ENCODE measurements at places on chromosomes 6 and 20.

GRCh38 chr20:4815628-4816027 is 93.9 kb downstream of the PRND start:
- DNase-seq: no peak

GRCh38 chr20:53405139-53405538 is 188.5 kb downstream of the ZNF217 start:
- DNase-seq: no peak

DNA sequence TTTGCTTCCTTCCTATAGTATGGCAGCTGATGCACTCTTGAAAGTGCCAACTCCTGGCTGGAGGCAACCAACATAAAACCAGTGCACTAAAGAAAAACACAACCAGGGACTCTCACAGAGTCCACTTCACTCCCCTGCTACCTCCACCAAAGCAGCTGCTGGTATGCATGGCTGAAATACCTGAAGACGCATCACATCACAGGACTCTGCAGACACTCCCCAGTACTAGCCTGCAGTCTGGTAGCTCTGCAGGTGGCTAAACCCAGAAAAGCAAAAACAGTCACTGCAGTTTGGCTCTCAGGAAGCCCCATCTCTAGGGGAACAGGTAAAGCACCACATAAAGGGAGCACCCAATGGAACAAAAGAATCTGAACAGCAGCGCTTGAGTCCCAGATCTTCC is 473.0 kb upstream of the SPTLC3 start:
- DNase-seq: no peak

- no peak for DNase-seq
These were observed 136.2 kb upstream of the AGPAT4 start for GRCh38 chr6:161410076-161410475.

DNA sequence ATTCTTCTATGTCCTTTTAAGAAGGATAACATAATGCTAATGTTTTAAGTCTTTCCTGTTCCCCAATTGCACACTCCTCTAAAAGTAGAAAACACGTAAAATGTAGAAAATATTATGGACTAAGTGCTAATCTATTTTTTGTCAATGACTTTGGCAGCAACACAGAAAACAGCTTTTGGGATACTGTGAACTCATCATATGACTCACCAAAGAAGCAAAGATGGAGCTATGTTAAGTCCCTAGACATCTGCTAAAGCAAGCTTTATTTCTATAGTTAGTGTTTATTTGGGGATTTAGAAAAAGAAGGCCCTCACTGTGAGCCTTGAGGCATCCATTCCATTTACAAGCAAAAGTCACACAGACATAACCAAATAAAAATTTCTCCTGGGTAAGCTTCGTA is 23.0 kb downstream of the OPN5 start:
- DNase-seq: no peak

GRCh38 chr20:3613821-3614440 is 49.3 kb downstream of the GFRA4 start:
- no peak for DNase-seq

DNA sequence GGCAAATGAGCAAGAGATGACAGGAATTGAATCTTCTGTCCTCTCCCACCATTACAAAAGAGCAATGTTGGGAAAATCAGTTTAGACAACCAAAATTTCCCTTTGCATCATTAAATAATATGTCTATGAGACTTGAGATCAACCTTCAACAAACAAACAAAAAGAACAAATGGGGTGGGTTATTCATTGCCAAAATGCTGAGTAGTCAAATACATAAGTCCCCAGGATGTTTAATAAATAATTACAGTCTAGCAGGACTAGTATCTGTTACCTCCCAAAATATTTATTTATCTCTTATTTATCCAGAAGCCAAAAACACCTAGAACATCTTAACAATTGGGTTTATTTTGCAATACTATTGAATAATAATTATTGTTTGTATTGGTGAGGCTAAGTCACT is 16.2 kb upstream of the IRAK1BP1 start:
- no peak for DNase-seq

GRCh38 chr20:18304618-18305017 is 16.3 kb downstream of the ZNF133 start:
- no peak for DNase-seq

GRCh38 chr6:53358440-53359094 is 9.8 kb upstream of the ELOVL5 start:
- DNase-seq: no peak

DNA sequence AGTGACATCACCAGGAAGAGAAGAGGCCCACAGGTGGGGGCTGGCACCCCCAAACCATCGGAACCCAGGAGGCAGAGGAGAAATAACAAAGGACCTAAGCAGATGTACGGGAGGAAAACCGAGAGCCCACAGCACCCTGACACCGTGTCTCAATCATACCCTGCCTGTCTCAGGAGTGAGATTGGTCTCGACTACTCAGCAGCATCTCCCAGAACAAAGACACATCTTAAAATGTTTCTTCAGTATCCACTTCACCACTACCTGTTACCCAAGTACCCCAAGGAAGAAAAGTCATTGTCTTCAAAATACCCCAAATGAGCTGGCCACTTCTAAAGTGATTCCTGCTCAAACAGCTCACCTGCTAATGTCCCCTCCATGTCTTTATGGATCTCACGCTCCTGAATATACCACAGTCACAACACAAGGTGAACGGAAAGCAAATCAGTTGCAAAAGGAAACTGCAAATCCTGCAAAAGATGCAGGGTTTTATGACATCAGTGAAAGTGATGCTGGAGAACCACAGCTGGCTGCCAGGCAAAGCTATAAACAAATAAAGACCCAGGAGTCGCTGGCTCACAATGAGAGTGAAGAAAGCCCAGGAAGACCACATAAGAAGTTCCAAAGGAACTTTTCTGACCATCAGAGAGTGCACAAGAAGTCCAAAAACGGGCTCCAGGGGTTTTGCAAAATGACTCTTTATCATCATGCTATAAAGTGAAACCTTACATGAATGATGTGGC is 44.1 kb downstream of the PREX1 start:
- DNase-seq: no peak

DNA sequence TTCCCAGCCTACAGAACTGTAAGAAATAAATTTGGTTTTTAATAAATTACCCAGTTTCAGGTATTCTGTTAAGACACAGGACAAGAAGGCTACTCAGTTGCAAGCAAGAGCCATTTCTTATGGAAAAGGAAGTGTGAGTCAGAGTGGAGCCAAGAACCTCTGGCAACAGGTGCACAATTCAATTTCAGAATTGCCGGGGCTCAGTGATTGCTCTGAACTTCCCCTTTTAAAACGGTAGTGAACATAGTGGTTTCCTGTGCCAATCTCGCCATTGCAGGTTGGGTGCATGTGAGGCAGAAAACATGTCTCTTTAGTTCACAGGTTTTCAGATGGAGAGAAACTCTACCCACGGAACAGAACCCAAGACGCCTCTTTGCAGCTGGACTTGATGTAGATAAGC is 16.4 kb downstream of the PIGT start:
- DNase-seq: no peak

DNA sequence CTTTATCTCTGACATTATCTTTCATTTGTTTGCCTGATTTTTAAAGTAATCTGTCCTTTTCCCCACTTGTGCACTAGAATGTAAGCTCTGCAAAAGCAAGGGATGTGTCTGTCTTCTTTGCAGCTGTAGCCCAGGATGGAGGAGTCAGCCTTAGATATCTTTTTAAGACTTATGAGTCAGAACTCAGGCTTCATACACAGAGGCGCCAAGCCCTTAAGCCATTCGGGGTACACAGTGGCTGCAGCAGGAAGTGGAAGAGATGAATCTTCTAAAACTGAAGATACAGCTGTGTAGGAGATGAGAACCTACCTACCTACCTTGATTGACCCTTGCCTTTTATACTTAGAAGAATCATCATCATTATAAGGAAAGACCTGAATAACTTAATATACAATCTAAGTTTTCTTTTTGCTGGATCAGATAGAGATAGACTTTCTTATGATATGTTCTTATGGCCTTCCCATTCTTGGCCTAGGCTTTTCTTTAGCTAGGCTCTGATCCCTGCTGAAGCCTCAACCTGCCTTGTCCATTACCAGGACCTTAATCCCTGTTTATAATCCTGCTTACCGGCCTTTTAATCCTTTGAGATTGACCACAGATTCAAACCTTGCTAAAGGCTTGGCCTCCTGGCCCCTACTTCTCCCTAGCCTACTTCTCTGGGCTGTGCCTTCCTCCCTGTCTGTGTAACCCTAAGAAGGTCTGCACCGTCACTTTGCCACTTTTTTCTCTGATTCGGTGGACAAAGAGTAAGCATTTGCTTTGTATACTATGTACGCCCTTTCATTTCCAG is 304.5 kb downstream of the PRL start:
- DNase-seq: no peak

GRCh38 chr20:45061244-45061643 is 39.7 kb downstream of the KCNS1 start:
- DNase-seq: no peak

DNA sequence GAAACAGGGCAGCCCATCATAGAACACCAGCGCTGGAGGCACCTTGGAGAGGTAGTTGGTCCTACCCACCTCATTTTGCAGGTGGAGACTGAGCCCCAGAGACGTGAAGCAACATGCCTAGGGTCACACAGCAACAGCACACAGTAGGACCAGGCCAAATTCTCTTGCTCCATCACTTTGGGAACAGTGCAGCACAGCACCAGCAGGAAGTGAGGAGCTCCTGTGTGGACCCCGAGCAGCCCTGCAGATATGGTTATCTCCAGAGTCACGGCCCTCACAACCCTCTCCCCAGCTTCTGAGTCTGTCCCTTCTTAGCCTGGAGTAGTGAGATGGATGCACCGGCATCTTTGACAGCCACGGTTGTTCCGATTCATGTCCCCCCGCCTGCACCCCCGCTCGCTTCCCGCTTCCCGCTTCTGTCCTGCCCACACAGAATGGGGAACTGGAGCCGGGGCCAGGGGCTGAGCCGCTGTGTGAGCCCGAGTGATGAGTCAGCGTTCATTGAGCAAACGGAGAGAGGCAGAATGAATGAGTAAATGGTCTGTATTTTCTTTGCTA is 72.6 kb upstream of the DUSP22 start:
- peak; percentile 20 for DNase-seq

DNA sequence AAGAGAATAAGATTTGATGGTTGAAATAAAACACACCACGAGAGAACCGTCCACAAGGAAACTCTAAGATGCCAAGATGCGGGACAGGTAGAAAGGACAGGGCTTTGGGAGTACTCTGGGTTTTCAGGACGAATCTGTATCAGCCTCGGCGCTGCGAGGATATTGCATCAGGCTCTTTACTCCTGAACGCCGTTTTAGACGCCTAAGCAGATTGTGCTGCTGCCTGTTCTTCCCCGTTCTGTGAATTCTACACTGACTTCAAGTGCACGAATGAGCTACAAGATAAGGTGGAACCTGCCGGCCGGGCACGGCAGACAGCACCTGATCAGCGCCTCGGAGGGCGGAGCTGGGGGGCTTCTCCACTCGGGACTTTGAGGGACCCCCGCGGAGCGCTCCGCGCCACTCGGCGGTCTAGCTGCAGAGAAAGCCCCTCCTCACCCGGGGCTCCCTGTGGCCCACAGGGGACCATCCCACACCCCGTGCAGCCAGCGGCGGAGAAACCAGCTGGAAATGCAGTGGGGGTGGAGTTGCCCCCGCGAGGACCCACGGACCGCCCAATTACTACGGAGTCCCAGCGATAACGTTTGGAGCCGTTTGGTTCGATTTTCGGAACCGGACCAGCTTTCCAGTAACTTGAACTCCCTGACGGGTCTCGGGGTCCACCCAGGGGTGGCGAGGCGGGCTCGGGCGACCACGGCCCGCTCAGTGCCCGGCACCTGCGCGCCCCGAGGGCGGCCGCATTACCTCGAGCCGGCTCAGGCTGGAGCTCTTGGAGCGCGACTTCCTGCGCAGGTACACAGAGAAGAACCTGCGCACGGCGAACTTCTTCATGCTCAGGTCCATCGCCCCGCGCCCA is 646 bp downstream of the RPS6KA2 start:
- no peak for DNase-seq

DNA sequence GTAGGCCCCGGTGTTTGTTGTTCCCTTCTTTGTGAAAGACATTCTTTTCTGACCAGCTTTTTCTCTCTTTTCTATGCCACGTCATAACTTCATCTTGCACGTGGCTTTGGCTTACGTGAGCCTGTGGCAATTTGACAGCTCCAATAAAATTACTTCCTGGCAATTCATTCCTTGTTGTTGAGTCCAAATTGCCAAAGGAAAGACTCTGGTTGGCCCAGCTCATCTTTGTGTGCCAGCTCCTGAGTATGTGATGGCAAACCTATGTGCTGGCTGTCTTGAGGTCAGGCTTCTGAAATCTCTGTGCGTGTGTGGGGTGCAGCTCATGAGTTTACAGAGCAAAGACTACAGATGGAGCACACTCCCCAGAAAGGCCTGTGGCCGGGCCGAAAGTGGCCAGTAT is 272.5 kb upstream of the SGK1 start:
- no peak for DNase-seq

- DNase-seq: no peak
These were observed 26.7 kb downstream of the GPX6 start for GRCh38 chr6:28488916-28489365.

- no peak for DNase-seq
These were observed 179.1 kb downstream of the NFATC2 start for GRCh38 chr20:51363378-51363777.

- DNase-seq: peak; percentile 44
These were observed 45.8 kb downstream of the TM9SF4 start for GRCh38 chr20:32155017-32155981.

DNA sequence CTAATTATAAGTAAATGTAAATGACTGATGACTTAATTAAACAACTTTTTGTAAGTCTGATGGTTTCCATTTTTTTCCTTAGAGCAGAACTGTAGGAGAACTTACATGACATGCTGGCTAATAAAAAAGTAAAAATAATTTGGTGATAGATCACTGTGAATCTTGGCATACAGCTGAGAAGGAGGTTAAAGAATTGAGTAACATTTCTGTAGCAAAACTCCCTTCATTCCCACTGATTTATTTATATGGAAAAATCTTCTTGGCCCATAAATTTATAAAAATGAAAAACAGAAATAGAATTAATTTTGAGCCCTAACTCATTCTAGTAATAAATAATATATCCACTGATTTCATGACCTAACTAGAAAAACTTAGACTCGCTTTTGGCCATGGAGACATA is 48.1 kb downstream of the SLC22A3 start:
- no peak for DNase-seq

GRCh38 chr6:40251637-40252300 is 317.5 kb upstream of the MOCS1 start:
- DNase-seq: no peak

DNA sequence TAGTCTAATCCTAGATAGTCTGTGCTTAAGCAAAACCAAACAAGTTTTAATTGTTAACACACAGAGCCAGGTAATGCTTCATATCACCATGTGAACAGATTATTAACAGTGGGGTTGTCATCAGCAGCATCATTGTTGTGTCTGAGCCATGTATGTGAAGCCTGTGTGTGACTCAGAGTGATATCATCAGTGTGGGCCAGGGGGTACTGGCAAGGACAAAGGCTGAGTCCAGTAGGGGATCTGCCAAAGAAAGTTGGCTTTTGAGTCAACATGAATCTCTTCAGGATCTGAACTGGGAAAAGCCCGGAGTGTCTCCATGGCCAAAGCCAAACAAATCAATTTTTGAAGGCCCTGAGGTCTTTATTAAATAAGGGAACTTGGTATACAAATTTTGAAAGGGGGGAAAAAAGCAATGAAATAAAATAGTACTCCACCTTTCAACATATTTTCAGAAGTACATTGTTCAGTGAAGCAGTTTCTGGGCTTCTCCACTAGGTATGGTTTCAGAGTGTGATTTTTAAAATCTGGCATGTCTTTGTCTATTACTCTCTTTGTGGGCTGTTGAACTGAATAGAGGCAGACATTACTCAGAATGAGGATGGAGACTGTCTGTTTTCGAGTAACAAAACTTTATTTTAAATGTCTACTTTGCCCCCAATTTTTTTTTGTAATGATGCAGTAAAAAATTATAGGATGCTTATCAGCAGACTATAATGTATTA is 444.2 kb upstream of the JAG1 start:
- no peak for DNase-seq
